ENCODE measurements at places on chromosomes 16 and 17. TPM values are rescaled to one million over a fixed set of nuclear protein-coding genes. Genes with fewer than 3 reads are reported as not detected.

The PSMC3IP gene
- 0.49 TPM for total RNA-seq

The CLEC18C gene
- total RNA-seq, result 0.90 TPM

The LITAFD gene
- not detected for total RNA-seq

The RND2 gene
- total RNA-seq, result 0.45 TPM

The MEOX1 gene
- total RNA-seq, result not detected

The KCNJ2 gene
- total RNA-seq, result 1.4 TPM

The NPW gene
- not detected for total RNA-seq

The ODF4 gene
- total RNA-seq, result not detected

The MFAP4 gene
- total RNA-seq, result 20.2 TPM

The HSBP1 gene
- 77.8 TPM for total RNA-seq

The FNDC8 gene
- total RNA-seq, result not detected

The GAS2L2 gene
- not detected for total RNA-seq

The ITGAD gene
- total RNA-seq, result not detected

The AANAT gene
- not detected for total RNA-seq

The NEUROD2 gene
- not detected for total RNA-seq

The ZNF207 gene
- total RNA-seq, result 92.6 TPM

The SLX1B gene
- 20.2 TPM for total RNA-seq

The CACNA1G gene
- total RNA-seq, result 0.41 TPM

The SEPTIN12 gene
- total RNA-seq, result not detected
